HTR-8/SVneo (cell line): ENCODE measurements at places on chromosomes 3 and 15.

DNA sequence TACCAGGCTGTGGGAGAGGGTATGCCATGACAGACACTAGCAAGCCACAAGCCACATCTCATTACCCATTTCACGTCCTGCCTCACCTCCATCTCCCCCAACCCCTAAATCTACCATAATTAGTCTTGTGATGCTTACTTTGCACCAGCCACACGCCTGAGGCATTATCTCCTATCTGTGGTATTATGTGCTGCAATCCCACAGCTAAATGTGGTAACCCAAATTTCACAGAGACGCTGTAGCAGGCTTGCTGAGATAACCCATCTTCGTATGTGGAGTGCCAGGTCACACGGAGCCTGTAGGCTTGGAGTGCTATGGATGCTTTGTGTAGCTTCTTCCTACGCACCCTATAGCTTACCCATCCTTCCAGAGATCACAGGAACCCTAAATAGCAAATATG is 256.7 kb upstream of the KCNH8 start:
- DNase-seq = no peak

DNA sequence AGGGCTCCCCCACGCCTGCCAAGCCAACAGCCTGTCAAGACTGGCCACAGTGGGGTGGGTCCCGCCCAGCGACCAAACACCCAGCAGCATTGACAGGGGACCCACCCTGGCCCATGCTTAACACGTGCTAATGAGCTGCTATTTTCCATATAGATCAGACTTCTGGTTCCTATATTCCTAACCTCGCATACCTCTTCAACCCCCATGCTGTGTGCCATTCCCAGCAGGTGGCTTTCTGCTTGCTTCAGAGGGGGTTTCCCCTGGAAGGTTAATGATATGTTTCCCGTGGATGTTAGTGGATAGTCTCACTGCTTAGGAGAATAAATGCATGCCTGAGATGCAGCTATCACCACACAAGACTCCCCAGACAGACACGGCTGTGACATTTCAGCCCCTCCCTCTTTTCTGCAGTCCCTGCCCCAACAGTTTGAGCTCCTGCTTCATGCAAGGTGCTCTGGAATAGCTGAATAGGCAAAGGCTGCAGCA is 37.9 kb upstream of the MGLL start:
- DNase-seq = no peak

- DNase-seq = no peak
These were observed 107.4 kb downstream of the GLDN start for GRCh38 chr15:51448622-51449399.

GRCh38 chr15:35963326-35963725 is 417.4 kb upstream of the DPH6 start:
- no peak for DNase-seq

DNA sequence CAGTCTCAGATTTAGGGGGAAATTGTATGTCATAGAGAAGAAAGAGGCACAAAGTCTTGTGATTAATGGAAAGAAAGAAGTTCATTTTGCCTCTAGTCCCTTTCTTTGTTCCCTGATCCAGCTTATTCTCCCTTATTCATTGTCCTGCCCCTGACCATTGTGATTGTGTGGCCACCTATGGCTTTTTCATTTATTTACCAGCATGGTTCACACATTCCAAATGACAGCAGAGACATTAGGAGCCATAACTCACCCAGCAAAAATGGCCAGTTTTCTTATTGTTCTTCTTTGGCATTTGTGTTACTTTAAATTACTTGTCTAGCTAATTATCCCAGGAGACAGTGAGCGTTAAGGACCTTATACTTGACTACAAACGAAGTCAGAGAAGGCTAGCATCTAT is 36.3 kb upstream of the SGO1 start:
- DNase-seq = no peak

- no peak for DNase-seq
These were observed 31.3 kb upstream of the PSTPIP1 start for GRCh38 chr15:76963596-76963995.

DNA sequence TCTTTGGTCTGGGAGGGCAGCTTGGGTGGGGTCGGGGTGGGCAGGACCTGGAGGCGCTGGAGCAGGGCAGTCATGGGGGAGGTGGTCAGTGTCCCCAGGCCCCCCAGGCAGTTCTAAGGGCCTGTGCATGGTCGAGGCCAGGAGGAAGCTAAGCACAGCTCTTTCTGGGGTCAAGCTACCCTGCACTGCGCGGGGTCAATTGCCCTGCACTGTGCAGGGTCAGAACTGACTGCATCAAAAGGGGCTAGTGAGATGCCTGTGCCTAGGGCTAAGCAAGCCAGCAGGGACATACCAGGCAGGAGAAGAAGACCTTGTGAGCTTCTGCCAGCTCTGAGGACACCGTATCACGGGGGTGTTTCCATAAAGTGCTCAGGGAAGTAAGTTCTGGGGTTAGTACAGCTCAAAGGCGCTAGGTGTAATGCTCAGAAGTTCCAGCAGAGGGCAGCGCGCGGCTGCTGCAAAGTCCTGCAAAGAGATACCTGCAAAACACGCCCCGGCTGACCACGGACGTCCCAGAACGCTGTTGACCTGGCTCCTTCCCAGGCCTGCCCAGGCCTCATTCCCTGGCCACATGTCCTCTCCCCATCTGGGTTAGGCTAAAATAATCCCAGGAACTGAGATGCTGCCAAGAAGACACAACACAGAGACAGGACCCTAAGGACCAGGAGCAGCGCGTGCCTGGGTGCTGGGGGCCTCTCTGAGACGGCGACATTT is 18.8 kb upstream of the IQSEC1 start:
- DNase-seq = peak; percentile 82

DNA sequence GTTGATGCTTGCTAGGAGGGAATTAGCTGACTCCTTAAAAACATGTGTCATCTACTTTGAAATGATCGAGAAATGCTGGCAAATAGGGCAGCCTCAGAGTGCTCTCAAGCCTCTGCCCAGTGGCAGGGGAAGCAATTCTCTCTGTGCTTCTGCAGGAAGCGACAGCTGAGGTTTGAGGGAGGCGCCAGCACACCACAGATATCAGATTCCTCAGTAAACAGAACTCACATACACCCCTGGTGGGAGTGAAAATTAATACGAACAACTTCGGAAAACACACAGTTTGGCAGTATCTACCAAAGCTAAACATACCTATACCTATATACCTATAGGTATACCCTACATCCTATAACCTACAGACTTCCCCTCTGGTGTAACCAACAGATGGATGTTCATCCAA is 61.3 kb downstream of the NSMCE3 start:
- peak; percentile 18 for DNase-seq

DNA sequence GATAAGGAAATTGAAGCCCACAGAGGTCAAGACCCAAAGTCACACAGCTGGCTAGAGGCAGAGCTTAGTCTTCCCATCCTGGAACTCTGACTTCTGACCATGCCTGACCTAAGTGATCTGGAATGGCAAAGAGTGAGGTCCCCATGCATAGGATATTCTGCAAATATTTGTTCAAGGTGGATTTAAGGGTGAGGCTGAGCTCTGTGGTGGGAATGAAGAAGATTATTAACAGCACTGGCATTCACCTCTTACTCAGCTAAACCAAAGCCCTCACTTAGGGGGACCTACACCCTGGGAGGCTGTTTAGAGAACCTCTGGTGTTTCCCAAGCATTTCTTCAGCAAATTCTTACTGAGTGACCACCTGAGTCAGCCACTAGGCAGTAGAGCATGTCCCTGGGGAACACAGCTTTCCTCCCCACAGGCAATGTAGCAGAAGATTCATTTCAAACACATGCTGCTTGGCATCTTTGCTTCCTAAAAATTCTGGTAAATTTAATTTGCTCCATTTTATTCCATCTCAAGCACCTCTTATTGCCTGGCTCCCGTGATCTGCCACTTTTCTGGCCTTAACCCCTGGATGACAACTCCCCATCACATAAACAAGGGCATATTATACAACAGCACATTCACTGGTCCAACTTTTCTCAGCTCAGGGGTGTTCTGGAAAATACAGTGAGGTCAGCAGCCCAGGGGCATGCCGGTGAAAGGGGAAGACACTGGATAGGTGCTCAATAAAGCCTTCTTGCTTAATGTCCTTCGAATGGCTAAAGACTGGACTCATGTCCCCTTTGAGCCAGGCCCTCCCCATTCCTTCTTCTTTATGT is 176.0 kb downstream of the ABHD5 start:
- peak; percentile 18 for DNase-seq

GRCh38 chr15:101264011-101264410 is 12.2 kb upstream of the CHSY1 start:
- no peak for DNase-seq

GRCh38 chr3:176759815-176760506 is 437.3 kb downstream of the TBL1XR1 start:
- no peak for DNase-seq

- no peak for DNase-seq
These were observed 38.1 kb downstream of the MUC20 start for GRCh38 chr3:195758721-195759353.

GRCh38 chr3:187880441-187880840 is 135.2 kb upstream of the BCL6 start:
- DNase-seq = no peak

- DNase-seq = no peak
These were observed 115.9 kb downstream of the NEK11 start for GRCh38 chr3:131142580-131142979.

DNA sequence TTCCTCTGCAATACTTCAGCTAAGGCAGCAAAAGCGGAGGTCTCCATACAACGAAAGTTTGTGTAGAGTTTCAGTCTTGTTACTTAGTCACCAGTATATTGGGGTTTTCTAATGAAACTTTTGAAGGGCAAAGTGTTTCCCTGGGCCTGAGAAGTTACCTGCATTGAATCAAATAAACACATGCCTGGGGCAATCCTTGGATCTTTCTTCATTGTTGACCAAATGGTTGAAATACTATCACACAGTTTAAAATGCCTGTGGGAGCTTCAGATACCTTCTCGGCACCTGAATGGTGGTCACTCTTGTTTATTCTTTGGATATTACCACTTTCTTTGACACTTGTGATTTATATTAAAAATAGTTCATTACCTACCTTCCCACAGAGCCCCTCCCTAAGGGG is 988 bp upstream of the CHSY1 start:
- DNase-seq = no peak

GRCh38 chr3:55724821-55725220 is 237.7 kb upstream of the WNT5A start:
- no peak for DNase-seq

DNA sequence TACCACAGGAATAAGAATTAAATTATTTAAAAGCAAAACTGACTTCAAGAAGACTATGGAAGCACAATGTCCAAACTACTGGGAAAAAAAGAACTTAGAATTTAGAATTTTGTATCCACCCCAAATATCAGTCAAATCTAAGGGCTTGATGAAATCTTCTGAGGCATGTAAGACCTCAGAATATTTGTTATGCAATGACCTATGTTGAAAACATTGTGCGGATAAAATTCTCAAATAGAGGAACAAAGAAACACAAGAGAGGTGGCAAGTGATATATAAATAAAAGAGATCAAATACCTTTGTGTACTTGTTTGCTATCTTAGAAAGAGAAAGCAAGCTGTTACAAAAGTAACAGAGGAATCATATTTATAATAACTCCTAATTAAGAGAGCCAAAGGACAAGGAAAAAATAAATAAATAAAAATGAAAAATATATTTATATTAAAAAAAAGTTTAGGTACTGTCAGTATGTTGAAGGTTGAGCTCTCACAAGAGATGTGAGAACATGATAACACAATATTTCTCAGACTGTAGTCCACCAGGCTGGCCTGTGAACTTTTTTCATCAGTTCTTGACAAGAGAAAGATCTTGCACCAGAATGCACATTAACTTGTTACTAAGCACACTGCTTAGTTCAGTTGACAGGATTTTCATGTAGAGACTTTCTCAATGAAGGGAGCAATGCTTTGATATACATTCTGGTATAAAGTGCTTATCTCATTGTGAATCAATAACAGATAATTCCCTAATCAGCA is 50.0 kb downstream of the CPA3 start:
- no peak for DNase-seq

DNA sequence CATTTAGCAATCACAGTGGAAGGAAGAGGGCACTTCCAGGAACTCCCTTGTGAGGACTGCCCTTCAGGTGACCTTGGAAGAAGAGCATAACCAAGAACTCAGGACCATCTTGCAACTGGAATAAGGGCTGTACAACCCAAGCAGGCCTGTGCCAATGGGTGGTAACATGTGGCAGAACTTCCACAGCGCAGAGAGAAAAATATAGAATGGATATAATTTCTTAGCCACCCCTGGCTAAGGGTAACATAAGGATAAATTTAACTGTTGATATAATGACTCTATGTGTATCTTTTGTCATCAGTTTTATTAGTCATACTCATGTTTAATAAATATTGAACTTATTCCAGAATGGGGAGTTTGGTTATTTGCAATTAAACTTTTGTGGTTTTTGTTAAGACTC is 13.4 kb upstream of the MFSD1 start:
- no peak for DNase-seq

- peak; percentile 36 for DNase-seq
These were observed 321.8 kb upstream of the MME start for GRCh38 chr3:154758109-154758868.

GRCh38 chr3:26752466-26752865 is 129.9 kb downstream of the LRRC3B start:
- DNase-seq = no peak

DNA sequence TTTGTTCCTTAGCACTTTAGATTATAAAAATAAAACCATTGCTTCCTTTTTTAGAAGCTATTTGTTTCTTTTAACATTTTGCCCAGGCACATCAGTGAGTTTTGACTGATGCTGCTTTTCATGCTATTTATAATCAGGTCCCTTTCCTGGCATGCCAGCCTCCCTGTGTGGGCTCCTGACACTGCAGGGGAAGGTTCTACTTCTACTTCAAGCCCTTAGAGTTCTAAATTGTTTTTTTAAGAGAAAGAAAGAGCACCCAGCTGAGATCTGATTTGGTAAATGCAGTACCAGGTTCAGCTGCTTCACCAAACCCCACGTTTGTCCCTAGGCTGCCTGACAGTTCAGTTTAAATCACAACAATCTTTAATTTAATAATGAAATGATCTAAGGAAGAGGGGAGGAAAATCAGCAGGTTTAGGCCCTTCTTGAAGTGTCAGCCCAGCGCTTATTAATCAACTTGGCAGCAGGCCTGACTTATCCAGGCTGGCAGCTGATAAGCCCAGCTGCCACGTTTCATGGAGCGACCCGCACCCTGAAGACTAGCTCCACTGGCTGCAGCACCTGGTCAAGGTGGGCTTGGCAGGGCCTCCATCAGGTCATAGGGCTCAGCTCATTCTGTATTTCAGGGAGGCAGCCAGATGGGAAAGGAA is 29.0 kb downstream of the HGD start:
- DNase-seq = no peak

DNA sequence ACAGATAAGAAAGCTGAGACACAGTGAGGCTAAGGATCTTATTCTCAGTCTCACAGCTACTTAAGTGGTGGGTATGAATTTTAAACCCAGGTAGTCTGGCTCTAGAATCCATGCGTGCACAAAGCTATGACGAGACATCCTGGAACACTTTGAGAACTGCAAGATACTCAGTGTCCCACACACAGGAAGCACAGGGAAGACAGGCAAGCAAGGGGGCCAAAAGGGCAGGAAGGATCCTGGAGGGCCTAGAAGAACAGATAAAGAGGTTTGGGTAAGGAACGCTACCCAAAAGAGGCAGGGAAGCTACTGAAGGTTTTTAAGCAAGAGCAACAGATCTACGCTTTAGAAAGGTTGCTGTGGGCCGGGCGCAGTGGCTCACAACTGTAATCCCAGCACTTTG is 99.1 kb upstream of the HES1 start:
- DNase-seq = no peak
